Tongue (tissue), 3 donors: ENCODE measurements at places on chromosomes 16 and 17. TPM values are rescaled to one million over a fixed set of nuclear protein-coding genes. Genes with fewer than 3 reads are reported as not detected.

DNA sequence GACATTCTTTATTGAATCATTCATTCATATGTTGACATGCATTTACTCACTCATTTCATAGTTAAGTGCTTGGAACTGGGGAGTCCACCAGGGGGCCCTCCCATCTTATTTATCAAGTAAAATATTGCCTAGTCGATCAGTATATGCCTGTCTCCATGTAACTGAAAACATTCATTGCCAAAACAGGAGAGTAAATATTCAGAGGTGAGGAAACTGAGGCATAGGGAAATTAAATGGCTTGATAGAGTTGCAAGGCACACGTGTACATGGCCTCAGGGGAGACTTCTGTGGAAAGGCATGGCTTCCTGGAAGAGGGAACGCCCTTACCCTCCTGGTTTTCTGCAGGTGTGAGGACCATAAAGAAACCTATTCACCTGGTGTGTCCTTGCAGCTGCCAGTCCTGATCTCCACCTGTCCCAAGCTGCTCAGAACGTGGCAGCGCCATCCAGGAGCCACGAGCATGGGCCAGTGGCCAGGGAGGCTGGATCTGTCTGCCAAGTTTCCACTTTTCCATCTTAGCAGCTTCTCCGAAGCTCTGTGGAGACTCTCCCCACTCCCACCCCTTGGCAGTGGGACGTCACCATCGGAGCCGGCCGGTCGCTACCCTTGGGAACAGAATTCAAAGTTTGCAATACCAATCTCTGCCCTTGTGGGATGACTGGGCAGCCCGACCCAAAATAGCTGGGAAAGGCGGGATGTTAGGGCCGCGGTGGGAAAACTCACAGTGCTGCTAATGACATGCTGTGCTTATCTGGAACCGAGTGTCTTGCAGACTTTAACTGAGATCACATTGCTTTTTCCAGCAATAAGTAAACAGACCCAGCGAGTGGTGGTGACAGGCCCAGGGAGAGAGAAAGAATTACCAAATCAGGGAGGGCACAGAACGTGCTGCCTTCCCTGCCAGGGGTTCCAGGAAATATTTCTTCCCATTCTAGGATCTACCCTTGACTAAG, 4.1 kb upstream of the C1QTNF1 start:
- DNase-seq = peak; percentile 79

DNA sequence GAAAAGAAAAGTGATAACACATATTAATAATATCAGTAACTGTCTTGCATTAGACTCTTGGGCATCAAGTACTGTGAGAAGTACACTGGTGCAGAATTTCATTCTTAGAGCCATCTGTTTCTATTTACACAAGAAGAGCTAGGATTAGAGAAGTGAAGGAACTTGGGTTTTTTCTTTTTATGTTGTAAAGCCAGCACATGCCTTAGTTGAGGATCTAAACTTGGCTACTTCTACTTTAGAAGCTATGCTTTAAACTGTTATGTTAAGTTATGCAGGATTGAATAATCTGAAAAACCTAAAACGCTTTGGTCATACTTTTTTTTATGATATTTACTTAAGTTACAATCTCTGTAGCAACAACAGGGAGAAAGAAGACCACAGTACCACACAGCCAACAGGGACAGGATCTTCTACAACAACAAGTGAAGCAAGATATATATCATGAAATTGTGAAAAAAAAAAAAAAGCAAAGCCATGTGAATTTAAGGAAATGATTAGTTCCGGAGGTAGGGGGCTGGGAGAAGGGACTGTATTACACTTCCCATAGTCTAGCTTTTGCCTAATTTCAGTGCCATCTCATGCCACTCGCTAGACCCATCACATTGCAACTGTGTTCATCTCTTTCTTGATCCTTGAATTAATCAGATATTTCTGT, 305.1 kb upstream of the GOT2 start:
- DNase-seq = peak; percentile 25

DNA sequence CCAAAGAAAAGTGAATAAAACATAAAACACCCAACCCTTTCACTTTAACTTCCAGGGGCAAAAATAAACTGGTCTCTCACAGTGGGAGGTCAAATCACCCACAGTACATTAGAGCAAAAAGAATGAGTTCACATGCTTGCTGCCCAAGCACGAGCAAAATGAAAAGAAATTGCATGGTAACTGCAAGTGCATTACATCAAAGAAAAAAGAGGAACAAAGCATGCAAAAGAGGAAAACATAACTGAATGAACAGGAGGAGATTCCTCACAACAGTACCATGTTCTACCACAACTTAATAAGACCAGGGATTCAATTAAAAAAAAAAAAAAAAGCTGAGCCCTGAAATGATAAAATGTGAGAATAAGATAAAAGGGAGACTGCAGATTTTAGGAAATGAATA, 12.3 kb downstream of the DNAH2 start:
- no peak for DNase-seq

DNA sequence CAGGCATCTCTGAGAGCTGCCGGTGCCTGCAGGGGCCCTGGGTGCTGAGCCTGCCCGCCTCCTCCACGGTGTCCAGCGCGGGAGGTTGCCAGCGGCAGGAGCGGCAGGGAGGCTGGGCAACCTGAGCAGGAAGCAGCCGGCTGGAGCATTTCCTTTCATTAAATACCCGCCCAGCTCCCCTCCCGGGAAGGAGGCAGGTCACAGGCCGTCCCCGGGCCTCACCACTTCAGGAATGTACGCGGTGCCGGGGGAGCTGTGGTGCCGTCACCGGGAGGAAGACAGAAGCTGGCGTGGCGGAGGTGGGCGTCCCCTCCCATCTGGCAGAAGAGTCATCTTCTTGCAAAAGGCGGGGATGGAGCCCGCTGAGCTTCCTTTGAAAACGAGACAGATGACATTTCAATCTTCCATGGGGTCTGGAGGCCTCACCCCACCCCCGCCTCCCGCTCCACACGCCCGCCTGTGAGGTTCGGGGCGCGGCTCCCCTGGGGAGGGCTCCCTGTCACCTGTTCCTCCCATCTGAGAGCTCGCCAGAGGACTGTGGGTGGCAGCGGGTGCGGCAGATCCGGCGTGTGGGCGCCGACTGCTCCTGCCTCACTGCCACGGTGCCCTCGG, 16.0 kb downstream of the SOX8 start:
- DNase-seq = peak; percentile 69

GRCh38 chr17:81831563-81831956, 1.5 kb downstream of the MCRIP1 start:
- no peak for DNase-seq

The HBA2 gene
- 803 TPM for total RNA-seq

GRCh38 chr17:19003543-19004420, 782 bp downstream of the FAM83G start:
- DNase-seq = peak; percentile 37

The TEX14 gene
- total RNA-seq = under 0.01 TPM

DNA sequence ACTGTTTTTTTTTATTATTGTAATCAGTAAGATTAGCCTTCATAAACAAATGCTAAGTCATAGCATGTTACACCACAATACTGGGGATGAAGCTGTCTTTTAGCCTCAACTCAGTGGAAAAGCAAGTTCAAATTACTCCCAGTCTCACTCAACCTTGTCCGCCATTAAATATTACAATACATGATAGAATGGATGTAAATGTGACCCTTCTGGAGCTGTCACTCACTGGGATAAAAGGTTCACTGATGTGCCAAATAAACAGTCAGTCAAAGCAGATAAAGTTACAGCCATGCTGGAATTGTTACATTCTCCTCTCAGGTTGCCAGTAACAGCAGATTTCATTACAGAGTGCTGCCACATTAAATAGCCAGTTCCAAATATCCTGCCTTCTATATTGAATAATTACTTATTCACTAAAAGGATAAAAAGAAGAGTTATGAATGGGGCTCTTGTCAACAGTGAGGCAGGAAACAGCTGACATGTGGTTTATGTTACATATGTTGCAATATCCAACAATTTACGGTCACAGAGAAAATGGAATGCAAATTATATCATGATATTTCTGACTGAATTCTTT, 53.4 kb downstream of the BRIP1 start:
- peak; percentile 34 for DNase-seq

The SPNS2 gene
- total RNA-seq = 19.9 TPM

GRCh38 chr17:6471531-6472465, 27.5 kb downstream of the PIMREG start:
- no peak for DNase-seq

The NLRC5 gene
- total RNA-seq = 14.2 TPM

DNA sequence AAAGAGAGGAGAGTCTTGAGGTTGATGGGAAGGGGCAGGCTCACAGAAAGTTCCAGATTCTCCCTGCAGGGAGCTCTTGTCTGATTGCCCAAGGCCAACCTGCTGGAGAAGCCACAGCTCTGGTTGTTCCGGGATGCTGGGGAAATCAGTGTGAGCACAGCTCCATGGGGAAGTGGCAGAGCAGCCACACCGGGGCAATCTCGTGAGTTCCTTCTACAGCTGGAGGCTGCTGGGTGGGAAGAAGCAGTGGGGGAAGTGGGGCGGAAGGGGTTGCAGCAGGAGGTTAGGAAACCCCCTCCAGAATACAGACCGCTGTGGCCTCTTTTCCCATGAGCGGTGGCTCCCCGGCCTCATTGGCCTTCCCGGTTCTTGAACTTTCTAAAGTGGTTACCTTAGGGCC, 34.0 kb downstream of the KIAA0513 start:
- no peak for DNase-seq

- no peak for DNase-seq
These were observed 41.0 kb downstream of the TADA2A start for GRCh38 chr17:37447641-37448040.

The CPHXL2 gene
- total RNA-seq = not detected

- DNase-seq = no peak
These were observed 66.4 kb downstream of the METRNL start for GRCh38 chr17:83145831-83146230.

The KRTAP2-2 gene
- total RNA-seq = not detected

DNA sequence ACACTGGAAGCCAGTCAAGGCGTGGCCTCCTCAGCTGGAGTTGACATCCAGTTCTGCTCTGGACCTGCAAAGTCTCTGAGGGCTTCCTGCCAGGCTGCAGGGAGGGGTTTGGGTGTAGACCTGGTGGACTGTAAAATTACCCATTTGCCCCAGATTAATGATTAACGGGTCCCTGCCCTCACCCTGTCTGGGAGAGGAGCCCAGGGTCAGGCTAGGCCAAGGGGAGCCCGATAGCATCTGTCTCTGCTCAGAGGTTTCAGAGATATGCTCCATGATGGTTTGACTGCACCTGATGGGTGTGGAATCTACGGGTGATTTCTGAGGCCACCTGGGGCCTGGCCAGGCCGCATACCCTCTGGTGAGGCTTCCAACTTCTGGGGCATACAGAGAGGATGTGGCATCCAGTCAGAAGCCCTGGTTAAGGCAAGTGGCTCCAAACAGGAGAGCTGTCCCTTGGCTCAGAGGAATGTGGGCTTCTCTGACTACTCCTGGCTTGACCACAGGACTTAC, 11.2 kb downstream of the PPY start:
- DNase-seq = no peak

The ABCA10 gene
- 33.5 TPM for total RNA-seq

The ACE gene
- total RNA-seq = 9.6 TPM

- no peak for DNase-seq
These were observed 6.1 kb downstream of the DNAI2 start for GRCh38 chr17:74280093-74280513.

- DNase-seq = no peak
These were observed 2.2 kb downstream of the PLCD3 start for GRCh38 chr17:45129940-45130680.

GRCh38 chr17:19004421-19005136, at the start of gene FAM83G:
TSS of gene FAM83G (minus strand) at chr17:19004764. CDS start at chr17:19004041, 723 bp downstream.
- DNase-seq = peak; percentile 30

DNA sequence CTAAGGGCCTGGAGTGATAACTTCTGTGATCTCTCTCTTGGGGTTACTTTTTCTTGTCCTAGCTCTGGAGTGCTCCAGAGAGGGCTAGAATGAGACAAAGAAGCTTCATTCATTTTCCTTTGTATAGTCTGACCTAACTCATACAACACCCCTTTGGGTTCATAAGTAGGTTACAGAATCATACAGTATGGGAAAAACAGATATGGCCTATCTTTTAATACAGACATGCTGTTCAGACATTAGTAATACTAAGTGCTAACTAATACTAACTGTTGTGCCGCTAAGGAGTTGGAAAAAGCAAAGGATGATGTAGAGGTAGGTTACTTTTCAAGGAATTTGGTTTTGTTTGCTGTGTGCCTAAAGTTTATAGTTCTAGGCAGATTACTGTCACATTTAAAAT, 84.7 kb downstream of the NLK start:
- no peak for DNase-seq

DNA sequence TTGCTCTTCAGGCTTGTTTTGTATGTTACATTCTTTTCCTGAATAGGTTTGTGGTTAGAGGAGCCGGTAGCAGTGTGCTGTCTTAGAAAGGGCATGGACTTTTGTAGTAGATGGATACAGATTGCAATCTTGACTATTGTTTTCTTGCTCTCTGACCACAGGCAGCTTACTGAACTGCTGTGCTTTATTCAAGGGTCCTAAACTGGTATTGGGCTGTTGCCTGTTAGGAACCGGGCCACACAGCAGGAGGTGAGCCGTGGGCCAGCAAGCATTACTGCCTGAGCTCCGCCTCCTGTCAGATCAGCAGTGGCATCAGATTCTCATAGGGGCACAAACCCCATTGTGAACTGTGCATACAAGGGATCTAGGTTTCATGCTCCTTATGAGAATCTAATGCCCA, 373.9 kb downstream of the CPPED1 start:
- DNase-seq = no peak

The MYH2 gene
- 1,036 TPM for total RNA-seq

- DNase-seq = no peak
These were observed 879 bp upstream of the LRRC75A start for GRCh38 chr17:16492613-16493530.

DNA sequence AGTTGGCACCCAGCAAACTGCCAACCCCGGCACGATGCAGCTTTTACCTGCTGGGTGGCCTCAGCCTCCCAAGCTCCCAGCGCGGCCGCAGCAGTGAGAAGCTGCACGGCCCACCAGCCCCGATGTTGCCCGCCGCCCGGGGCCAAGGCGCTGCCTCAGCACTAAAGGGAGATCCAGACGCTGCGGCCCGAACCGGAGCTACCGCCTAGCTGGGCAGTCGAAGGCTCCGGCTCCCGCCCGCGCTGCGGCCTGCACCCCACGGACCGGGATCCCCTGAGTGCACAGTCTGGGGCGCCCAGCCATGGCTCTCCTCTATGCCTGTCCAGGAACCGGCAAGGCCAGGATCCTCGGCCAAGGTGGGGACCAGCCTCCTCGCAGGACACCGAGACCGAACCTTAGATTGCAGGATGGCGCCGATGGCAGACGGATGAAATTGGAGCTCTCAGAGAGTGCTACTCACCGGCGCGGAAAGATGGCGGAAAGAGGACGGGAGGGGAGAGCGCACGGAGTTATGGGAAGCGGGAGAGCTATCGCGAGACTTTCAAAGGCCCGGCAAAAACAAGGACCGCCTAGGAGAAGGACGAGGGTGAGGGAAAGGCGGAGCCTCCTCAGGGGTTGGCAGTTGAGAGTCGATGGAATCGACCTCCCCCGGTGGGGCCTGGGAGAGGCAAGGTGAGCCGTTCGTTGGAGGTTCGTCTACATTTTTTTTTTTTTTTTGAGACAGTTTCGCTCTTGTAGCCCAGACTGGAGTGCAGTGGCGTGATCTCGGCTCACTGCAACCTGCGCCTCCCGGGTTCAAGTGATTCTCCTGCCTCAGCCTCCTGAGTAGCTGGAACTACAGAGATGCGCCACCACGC, at the start of gene RPS15A:
TSS of gene RPS15A (minus strand) at position 485 of the 857 bp plus-strand sequence. CDS start 1,221 bp downstream, outside the sequence.
- peak; percentile 99 for DNase-seq
